ENCODE measurements at places on chromosomes 3 and 15.

DNA sequence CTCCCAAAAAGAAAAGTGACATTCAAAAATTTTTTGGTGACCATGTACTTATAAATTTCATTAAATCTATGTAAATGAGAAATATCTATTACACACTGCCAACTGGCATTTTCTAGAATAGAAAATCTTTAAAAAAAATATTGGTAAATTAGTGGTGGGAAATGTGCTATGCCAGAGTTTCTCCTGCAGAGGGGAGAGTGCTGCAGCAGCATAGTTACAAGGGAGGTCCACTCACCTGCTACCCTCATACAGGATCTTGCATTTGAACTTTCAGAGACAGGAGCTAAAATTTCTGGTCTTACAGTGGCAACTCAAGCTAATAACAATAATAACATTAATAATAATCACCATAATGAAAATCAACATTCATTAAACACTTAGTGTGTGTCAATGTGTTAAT is 459.6 kb downstream of the NSUN3 start:
- no peak for DNase-seq

GRCh38 chr15:25445412-25445811 is 6.6 kb upstream of the UBE3A start:
- no peak for DNase-seq

- no peak for DNase-seq
These were observed 77.6 kb downstream of the CHCHD4 start for GRCh38 chr3:14047027-14047426.

DNA sequence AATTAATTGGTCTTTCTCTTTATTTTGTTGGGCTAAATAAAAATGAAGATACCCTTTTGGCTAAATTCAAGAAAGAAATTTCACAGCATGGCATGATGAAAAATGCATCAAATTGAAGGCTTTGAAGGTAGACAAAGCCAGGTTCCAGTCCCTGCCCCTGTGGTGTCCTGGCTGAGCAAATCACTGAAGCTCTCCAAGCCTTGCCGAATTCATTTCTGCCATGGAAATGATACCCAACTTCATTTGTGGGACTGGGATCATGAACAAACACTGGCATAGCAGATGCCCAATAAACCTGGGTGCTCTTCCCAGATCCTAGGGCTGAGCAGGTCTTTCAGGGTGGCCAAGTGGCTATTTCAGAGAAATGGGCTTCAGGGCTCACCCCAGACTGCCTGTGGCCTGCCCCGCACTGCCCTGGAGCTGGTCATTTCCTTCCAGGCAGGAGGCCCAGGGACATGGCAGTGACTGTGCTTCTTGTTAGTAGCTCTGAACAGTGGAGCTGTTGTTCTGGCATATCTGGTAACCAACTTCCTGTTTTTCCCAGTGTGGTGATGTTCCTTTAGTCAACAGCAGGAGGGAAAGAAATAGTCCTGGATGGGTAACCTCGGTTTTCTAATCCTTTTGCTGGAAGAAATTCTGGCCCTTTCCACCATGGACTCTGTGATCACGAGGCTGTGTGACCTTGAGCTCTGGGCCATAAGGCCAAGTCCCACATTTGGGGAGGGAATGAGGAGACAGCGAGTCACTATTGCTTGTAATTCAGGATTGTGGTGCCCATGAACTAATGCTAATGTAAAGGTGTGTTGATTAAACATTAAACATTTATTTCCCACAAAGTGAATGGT is 47.6 kb downstream of the CTDSPL start:
- no peak for DNase-seq

- no peak for DNase-seq
These were observed 29.0 kb downstream of the SEC61A1 start for GRCh38 chr3:128081226-128081625.

DNA sequence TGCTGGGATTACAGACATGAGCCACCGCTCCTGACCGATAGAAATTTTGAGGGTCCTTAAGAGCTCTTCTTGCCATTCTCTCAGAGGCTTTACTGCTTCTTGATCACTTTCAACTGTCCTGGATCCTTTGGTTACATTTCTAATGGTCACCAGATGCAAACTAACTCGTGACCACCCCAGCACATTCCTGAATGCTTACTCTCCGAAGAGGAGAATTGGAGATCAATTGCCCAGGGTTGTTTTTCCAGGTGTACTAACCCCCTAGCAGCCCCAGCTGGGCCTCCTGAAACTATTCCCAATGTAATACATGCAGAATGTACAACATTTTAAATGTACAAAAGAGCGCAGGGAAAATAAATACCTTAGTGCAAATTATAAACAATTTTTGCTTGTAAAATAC is 65.1 kb upstream of the TBL1XR1 start:
- no peak for DNase-seq

GRCh38 chr3:144921710-144922109 is 950.1 kb downstream of the DIPK2A start:
- no peak for DNase-seq

GRCh38 chr3:20376665-20377217 is 190.7 kb upstream of the SGO1 start:
- DNase-seq, result no peak

DNA sequence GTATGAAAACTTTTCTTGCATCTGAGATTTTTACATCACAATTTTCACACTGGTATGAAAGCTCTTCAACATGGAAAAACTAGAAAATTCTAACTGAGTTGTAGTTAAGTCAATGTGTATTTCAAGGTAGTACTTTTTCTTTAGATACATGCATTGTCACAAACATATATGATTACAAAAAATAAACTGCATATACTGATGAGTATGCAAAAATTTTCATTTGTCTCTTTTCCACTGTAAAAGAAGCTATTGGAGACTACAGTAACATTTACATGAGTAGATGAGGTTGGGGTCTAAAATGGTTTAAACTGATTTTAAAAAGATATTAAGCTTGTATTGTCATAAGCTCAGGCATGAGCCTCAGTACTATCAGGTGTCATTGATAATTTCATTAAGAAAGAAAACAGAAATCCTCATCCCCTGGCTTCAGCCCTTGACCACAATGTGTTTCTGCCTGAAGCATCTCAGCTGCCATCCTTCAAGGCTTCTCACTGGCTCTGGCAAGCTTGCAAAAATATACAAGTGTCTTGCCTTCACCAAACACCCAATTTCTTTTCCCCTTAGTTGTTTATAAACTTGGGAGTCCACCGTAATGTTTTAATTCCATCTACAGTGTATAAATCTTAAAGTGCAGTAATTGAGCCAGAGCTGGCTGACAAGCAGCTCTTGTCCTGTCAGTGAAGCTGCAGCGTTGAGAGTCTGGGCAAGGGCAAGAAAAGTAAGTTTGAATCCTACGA is 71.9 kb downstream of the ALDH1A2 start:
- no peak for DNase-seq

DNA sequence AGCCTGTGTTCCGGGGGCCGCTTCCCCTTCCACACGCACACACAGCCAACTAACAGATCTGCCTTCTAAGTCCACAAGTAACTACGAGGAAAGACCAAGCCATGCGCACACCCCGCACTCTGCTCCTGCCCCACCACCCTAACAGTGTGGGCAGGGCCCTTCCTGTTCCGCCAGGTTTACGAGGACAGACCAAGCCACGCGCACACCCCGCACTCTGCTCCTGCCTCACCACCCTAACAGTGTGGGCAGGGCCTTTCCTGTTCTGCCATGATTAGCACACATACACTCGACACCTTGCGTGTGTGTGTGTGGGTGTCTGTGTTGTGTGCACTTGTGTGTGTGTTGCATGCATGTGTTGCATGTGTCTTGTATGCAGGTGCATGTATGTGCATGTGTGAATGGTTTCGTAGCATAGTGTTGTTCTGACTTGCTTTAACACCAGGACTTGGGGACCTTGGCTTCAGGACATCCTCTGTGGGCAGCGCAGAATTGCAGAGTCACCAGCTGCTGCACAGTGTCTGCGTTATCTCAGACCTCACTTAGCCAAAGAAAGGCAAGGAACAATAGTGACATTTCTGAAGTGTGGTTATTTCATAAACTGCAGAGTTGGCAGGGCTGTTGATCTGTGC is 114.4 kb downstream of the CHSY1 start:
- no peak for DNase-seq

GRCh38 chr3:129233538-129233937 is 15.9 kb upstream of the COPG1 start:
- DNase-seq, result no peak

DNA sequence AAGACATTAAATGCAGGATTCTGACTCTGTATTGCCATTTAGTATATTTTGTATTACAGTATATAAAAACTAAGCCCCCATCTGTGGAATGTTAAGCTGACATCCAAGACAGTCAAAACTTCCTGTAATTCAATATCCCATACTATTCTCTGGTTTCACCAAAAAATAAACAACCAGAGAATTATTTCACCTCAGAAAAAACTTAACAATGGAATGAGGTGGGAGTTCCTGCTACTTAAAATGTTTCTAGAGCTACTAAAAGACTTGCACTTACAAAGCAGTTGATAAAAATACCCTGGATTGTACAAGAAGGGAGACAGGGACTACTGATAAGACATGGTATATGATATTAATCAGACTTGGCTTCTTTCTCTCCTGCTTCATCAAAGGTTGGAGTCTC is 8.3 kb downstream of the ARL13B start:
- DNase-seq, result no peak

- no peak for DNase-seq
These were observed 1.0 kb upstream of the RYR3 start for GRCh38 chr15:33309602-33310276.

- no peak for DNase-seq
These were observed 706 bp downstream of the FSIP1 start for GRCh38 chr15:39781967-39782302.

DNA sequence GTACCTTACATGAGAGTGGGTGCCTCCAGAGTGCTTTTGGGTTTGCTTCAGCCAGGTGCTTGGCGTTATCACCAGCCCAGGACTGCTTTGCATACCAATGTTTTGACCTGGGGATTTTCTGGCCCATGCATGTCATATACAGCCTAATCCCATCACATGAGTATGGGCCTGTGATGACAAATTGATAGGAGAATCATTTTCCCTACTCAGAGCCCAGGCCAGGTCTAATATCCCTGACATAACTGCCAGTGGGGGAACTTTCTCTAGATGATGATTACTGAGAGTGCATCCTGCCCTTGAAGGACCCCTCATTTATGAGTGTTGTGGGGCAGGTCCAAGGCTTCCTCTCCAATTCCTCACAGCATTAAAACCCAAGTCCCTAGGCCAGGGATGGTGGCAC is 197.5 kb upstream of the LYSMD4 start:
- DNase-seq, result no peak

DNA sequence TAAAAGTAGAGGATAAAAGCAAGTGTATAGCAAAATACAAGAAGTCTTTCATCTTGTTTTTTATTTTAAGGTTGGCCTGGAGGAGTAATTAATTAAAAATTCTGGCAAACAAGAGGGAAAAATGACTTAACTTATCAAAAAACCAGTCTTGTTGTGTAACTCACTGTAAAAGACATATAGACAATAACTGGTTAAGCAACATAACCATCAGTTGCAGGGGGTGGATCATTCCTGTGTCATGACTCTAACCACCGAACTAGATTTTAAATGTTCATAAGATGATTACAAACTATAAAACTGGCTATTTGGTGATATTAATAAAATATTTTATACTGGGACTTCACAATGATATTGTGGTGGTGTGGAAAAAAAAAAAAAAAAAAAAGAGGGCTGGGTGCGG is 130.6 kb downstream of the STAG1 start:
- no peak for DNase-seq

- DNase-seq, result no peak
These were observed 25.4 kb upstream of the MBNL1 start for GRCh38 chr3:152243301-152243711.

DNA sequence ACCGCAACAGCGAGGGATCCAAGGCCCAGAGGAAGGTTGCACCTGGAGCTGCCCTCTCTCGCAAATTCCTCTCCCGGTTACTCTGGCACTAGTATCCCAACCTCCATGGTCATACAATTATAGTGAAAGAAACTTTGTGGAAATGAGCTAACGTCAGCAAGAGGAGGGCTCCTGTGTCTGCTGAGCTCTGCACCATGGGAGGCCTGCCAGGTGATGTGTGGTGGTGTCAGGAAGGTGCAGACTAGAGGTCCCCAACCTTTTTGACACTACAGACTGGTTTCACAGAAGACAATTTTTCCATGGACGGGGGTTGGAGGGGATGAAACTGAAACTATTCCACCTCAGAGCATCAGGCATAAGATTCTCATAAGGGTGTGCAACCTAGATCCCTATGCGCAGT is 13.2 kb upstream of the IQCF6 start:
- DNase-seq, result no peak

DNA sequence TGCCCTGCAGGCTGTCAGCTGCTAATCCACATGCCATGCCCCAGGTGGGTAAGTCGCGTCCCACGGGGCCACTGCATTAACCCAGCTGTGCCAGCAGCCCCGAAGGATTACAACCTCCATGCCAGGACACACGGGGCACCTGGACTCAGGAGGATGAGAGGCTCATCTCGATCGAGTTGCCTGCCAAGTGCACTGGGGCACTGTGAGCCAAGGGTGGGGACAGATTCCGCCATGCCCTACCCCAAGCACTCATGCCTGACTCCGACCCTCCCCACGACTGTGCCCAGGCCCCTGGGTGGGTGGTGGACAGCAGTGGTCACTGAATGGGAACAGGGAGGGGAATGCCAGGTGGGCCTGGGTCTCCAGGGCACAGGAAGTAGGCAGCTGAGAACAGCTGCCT is 20.7 kb upstream of the SNRPA1 start:
- no peak for DNase-seq

- DNase-seq, result no peak
These were observed 499.1 kb downstream of the MAGI1 start for GRCh38 chr3:65539616-65540015.

- DNase-seq, result no peak
These were observed 56.6 kb downstream of the RLBP1 start for GRCh38 chr15:89164712-89165211.

DNA sequence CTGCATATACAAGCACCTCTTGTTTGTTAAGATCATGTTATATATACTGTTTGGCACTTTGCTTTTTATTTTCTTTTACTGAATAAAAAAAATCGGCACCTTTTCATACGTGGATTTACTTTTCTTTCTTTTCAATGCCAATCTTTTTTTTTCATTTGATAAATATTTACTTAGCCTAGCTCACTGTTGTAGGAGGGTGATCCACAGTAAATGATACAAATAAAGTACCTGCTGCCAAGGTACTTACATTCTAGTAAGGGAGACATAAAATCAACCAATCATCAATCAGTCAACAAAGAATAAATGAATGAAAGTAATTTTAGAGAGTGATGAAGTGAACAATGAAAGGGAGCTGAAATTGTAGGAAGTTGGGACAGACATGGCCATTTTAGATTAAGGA is 18.3 kb downstream of the GNB5 start:
- no peak for DNase-seq

- no peak for DNase-seq
These were observed 53.9 kb upstream of the WNT5A start for GRCh38 chr3:55541016-55541415.

DNA sequence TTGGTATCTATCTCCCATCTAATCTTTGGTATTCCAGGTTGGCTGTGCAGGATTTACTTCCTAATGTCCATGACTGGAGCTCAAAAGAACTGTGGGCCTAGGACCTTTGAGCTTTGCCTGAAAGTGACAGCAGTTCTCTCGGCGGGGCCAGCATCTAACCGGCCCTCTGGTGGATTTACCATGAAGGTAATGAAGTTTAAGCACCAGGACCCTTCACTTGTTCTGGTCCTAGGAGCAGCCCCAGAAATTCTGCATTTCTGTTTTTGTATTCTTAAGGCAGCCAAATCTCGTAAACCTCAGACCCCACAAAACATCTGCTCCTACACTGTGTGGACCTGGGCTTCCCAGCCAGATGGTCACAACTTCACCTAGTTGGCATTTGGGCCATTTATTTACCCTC is 13.0 kb downstream of the CALML4 start:
- no peak for DNase-seq

GRCh38 chr15:98433856-98434255 is 214.5 kb upstream of the IGF1R start:
- DNase-seq, result no peak
